Hematopoietic multipotent progenitor cell treated with erythropoietin and hydrocortisone succinate and interleukin-3 and kit ligand, for 8 days (in vitro differentiated cells): ENCODE measurements at places on chromosomes 2 and 18.

GRCh38 chr2:189092936-189093335, 86.6 kb downstream of the COL5A2 start:
- DNase-seq: no peak

DNA sequence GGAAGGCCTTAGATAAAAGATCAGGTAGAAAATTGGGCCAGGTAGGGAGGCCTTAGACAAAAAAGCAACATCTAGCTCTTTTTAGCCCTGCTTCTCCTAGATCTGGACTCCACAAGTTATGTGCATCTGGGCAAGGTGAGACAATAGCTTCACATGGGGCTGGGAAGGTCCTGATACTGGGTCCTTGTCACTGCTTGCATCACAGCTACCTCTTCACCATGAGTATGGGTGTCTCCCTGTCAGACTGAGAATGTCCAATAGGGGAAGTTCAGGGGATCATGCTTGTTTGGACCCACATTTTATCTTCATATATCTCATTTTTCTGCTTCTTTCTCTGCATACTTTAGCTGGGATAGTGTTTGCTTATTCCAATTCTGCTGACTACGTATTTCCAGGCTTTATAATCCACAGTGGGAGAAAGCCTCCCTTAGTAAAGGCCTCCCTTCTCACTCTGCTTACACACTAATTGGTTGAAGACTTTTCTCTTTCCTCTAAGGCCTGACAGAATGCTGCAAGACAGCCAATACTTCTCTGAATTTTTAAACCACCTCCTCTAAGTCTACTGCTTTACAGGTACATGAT, 189.6 kb downstream of the CYRIA start:
- no peak for DNase-seq

- no peak for DNase-seq
Measured at GRCh38 chr2:236998758-236999157, 86.9 kb upstream of the COPS8 start.

GRCh38 chr2:217049422-217049821, 189.6 kb upstream of the TNP1 start:
- DNase-seq: no peak

DNA sequence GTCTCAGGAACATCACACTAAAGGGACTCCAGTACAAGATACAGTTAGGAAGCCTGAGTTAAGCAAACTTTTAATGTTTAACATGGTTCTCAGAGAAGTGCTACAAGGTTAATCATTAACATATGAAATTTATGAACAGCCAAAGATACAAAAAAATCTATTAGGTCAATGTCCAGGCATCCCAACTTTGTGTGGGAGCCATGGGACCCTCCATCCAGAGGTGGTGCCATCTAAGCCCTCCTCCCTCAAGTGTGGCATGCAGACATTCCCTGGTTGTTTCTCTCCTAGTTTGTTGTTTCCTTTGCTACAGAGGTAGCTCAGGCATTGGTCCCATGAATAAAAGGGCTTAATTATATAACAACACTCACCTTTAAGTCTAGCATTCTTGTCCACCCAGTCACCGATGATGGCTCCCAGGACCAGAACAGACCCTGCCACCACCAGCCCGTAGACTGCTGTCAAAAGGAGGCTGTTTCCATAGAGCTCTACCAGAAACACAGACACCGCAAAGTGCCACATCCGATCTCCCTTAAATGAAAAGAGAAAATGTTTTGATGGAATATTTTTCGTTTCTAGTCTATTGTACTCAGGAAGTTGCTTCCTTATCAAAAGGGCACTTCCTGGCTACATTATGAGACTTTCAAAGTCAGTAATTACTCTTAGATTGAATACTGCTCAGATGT, 5.7 kb downstream of the SLC40A1 start:
- no peak for DNase-seq

GRCh38 chr18:23133860-23134779, 1.2 kb upstream of the CABLES1 start:
- DNase-seq: peak; percentile 76

DNA sequence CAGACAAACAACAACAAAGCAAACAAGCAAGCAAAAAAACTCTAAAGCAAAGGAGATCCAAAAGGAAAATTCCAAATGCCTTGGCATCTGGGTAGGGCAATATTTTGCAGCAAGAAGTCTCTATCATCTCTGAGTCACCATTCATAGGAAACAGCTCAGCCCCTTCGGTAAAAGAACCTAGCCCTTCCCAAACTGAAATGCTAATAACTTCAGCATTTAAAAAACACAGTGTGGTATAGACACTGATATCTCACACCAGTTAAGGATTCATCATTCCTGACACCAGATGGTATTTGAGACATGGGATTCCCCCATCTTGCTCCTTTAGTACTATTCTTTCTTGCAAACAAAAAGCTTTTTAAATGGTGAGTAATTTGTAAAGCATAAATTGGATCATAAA, 491.8 kb downstream of the TXNL1 start:
- no peak for DNase-seq

DNA sequence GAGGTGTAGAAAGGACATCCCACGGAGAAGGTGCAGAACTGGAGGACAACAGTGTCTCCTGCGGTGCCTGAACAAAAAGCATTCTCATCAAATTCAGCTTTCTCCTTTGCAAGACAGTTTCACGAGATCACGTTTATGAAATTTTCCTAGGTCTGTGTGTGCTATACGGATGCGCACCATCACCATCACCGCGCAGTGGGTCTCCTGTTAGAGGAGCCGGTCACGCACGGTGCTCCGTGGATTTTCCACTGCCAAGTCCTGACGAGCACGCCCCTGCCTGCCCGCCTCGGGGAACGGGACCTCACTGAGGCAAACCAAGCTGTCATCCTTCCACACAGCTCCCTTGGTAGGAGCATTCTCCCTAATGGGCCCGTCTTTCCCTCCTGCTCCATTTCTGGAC, 140.4 kb upstream of the TPO start:
- DNase-seq: no peak

DNA sequence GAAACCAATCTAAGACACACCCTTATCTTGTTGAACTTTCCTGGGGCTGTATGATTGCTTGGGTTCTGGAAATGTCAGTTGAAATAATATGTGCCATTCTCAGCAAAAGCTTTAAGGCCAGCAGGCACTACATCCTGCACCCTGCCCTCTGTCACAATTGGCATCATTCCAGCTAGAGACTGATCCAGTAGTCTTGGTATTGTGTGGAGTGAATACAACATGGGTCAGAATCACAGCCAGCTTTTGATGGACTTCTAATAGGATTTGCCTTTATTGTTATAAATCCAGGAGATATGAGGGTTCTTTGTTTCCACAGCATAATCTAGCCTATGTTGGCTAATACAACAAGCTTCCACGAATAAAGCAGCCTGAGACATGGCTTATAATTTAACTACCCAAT, 617.0 kb upstream of the CDH2 start:
- DNase-seq: no peak

GRCh38 chr2:144989579-144990270, 469.8 kb upstream of the ZEB2 start:
- no peak for DNase-seq

- DNase-seq: no peak
Measured at GRCh38 chr2:124091721-124092120, 66.6 kb downstream of the CNTNAP5 start.

GRCh38 chr2:129777762-129778583, 201.5 kb upstream of the RAB6C start:
- DNase-seq: no peak

DNA sequence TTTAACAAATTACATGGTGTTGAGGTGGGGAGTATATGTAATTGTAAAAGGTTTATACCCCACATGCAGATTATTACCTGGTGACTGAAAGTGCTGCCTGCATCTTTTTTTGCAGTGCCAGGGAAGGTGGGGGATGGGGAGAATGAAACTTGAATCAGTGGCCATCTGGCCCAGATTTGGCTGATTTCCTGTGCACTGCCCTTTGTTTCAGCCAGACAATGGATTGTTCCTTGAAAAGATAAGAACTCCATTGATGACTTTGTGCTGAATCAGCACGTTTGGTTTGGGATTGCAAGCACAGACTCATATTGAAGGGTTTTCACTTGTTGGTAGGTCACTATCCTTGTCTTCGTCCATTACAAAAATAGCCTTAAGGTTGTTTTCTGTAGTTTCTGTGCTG, 20.9 kb downstream of the GREB1L start:
- no peak for DNase-seq

GRCh38 chr18:50030146-50030545, 164.8 kb downstream of the MYO5B start:
- DNase-seq: no peak

DNA sequence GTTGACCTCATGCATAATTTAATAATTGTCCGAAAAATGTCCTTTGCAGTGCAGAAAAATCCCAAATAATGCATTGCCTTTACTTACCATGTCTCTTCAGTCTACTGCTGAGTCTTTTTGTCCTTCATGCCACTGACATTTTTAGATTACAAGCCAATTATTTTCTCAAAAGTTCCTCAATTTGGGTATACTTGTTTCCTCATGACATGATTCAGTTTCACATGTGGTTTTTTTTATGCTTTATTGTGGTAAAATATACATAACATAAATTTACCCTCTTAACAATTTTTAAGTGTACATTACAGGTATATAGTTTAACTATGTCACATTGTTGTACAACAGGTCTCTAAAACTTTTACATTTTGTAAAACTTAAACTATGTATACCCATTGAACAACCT, 81.0 kb downstream of the EPC2 start:
- no peak for DNase-seq

- DNase-seq: no peak
Measured at GRCh38 chr2:165505514-165505913, 36.0 kb downstream of the CSRNP3 start.

GRCh38 chr2:233349005-233349998, 5.0 kb upstream of the DGKD start:
- no peak for DNase-seq

DNA sequence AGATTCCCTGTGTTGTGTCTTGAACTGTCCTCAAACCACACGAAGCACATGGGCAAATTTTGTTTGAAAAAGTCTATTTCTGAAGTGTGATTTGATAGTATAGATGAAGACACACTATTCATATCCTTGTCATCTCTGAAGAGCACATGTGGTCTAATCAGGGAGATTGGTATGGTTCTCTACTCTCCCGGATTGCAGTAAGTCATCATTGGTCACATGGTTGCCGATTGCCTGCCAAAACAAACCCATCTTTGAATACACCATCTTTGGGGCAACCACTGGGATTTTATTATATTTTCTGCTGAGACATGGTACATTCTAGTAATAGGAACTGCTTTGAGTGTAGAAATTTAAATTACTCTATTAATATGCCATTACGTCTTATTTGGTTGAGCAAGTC, 186.9 kb downstream of the MYO1B start:
- DNase-seq: no peak

DNA sequence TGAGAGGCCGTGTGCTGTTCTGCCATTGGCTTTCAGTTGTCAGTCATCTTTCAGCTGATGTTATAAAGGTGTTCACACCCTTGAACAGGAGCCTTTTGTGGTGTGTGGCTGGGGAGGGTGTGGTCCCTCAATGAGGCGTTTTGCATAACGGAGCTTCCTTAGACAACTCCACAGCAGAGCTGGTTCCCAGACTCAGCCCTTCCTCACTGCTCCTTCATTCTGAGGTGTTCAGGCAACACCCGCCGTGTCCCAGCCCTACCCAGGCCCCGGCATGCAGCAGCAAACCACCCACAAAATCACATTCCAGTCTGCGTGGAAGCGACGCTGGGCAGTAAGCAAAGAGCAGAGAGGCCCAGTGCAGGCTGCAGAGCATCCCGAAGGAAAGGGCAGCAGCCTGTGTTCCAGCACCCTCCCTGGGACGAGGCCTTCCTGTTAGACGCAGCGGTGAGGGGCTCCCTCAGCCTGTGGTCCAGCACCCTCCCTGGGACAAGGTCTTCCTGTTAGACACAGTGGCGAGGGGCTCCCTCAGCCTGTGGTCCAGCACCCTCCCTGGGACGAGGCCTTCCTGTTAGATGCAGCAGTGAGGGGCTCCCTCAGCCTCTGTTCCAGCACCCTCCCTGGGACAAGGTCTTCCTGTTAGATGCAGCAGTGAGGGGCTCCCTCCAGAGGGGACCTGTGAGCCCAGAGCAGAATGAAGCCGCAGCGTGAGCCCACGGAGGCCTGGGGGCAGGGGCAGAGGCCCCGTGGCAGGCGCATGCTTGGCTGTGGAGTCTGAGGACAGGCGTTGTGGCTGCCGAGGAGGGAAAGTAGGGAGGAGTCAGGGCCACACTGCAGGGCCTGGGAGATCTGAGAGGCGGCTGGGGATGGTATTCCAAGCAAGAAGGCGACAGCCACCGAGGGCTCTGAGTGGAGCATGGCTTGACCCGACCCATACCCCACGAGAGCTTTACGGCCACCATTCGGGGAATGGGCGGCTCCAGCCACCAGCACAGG, 201.8 kb upstream of the HDAC4 start:
- DNase-seq: no peak

DNA sequence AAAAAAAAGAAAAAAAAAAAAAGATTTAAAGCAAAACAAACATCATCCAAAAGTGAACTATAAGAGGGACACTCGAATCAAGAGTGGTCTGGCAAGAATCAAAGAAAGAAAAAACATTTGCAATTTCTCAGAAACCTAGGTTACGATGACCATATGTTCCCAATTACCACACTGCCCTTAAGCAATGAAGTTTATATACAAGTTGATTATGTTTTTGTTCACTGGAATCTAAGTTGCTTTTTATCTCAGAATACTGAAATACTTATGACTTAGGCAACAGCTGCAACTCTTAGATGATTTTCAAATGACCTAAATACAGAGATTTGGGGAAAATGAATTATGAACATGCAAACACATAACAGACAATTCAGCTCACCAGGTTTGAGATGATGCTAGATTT, 597.1 kb upstream of the CHAC2 start:
- no peak for DNase-seq

DNA sequence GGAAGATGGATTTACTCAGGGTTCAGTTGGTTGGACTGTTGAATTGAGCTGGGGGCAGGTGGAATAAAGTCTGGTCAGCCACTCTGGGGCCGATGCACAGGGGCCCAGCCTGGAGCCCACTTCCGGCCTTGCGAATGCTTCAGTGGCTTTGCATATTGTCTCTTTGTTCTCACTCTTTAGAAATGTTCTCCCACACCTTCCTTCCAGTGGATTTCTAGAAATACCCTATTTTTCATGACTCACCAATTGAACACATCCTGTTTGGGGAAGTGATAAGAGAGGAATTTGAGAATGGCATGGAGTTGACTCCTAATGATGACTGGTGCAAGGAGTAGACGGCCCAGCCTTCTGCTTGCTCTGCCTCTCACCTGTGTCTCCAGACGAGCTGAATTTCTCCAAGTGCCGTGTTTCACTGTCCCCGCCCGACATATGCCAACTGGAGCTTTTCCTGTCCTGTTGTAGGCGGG, 28.1 kb downstream of the ASAP2 start:
- DNase-seq: no peak

DNA sequence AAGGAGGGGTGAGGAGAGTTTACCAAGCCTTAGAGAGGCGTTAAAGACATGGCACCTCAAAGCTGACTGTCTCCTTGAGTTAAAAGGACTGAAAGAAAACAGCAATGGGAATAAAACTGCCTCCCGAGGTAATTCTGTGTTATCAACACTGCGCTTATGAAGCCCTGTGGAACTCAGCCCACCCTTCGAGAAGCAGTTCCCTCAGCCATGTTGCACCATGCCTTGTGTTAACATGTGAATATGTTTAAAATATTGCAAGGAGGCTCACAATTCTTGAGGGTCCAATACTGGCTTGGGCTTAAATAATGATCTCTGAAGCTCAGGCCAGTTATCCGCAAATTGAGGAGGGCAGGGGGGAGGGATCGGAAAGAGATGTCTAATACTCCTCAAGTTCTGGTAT, 14.7 kb downstream of the KLF7 start:
- no peak for DNase-seq
